ENCODE measurements at places on chromosomes 2 and 18.

- no peak for DNase-seq
Measured at GRCh38 chr2:48948400-48949125, 193.0 kb upstream of the LHCGR start.

- no peak for DNase-seq
Measured at GRCh38 chr2:234996941-234997270, 45.1 kb downstream of the SH3BP4 start.

DNA sequence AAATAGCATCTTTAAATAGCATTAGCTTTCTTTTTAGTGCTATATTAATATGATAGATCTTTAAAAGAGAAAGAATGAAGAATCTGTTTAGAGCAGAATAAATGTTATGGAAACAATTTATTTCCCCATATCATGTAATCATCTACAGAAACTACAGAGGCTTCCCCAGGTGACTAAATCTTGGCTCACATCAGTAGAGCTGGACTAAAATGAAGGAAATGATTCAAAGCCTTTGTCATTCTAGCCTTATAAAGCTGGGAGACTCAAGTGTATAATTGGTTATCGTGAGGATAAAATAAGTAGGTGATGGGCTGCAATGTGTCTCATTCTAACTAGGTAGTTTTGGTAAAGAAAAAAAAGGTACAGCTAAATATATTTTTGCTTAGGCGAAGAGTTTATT is 83.2 kb upstream of the UNC80 start:
- no peak for DNase-seq

DNA sequence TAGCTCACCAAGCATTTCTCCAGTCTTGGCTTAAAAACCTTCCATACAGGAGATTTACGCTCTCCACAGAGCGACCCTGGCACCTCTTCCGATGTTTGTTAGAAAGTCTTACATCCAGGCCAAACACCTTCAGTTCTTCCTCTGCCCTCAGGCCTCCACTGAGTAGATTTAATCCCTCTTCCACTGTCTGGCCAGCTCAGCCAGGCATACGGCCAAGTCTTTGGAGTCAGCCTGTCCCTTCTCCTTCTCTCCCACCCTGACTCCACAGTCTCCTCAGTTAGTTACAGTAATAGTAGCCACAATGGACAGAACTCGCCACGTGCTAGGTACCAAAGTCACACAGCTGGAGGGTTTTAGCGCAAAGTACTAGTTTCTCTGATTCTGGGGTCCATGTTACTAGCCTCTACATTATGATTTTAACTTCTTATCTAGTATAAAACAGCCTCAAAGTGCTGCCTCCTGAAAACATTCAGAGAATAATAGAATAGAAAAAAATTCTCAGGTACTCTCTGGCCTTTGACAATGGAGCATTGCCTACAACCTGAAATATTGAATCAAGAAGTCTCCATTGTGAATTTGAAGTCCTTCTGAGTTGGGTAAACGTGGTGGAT is 39.5 kb downstream of the THNSL2 start:
- DNase-seq: no peak

GRCh38 chr2:108583903-108584520 is 49.7 kb downstream of the LIMS1 start:
- peak; percentile 53 for DNase-seq

DNA sequence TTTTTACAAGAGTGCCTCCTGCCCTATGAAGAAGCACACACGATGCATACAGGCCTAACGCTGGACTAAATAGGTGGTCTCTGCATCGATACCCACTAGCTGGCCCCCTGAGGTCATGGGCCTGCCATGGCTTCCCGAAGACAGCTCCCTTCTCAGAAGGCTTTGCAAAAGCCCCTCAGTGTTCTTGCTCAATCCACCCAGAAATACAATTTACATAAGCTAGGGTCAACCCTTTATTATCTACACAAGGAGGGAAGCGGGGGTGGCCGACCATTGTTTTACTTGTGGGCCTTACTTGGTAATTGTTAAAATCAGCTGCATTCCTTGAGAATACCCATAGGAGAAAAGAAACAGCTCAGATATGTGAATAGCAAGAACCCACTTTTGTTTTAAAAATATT is 28.5 kb downstream of the UXS1 start:
- no peak for DNase-seq

GRCh38 chr2:136638193-136638592 is 127.2 kb upstream of the THSD7B start:
- no peak for DNase-seq

DNA sequence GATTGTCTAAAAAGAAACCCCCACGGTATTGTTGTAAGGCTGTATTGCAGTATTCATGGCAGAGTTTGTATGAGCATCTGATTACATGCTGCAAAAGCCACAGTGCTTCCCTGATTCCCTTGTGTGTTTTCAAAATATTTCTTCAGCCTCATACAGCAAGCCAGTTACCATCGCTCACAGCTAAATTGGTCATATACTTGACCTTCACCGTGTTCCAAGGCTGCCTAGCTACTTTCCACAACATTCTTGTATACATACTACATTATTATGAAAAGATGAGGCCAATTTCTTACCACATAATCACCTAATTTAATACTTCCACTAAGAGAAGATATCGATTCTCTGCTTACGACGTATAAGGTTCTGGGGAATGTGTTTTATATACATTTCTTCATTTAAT is 576.3 kb upstream of the CNTNAP5 start:
- DNase-seq: no peak

- peak; percentile 38 for DNase-seq
Measured at GRCh38 chr18:24656050-24656449, 195.6 kb downstream of the HRH4 start.

DNA sequence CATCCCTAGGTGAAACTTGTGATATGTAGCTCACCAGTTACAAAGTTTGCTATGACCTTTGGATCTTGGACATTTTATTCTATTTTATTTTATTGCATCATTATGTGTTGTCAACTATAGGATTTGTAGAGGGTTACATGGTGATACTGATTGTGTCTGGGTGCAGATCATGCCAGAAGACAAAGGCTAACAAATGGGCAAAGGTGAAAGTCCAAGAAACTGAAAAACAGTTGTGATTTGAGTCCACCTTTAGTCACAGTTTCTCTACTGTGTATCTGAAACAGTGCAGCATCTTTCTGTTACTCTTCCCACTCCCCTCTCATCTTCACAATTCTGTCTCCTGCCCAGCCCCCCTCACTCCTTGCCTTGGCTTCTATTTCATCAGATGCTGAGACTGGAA is 111.9 kb upstream of the LYPD6 start:
- no peak for DNase-seq

DNA sequence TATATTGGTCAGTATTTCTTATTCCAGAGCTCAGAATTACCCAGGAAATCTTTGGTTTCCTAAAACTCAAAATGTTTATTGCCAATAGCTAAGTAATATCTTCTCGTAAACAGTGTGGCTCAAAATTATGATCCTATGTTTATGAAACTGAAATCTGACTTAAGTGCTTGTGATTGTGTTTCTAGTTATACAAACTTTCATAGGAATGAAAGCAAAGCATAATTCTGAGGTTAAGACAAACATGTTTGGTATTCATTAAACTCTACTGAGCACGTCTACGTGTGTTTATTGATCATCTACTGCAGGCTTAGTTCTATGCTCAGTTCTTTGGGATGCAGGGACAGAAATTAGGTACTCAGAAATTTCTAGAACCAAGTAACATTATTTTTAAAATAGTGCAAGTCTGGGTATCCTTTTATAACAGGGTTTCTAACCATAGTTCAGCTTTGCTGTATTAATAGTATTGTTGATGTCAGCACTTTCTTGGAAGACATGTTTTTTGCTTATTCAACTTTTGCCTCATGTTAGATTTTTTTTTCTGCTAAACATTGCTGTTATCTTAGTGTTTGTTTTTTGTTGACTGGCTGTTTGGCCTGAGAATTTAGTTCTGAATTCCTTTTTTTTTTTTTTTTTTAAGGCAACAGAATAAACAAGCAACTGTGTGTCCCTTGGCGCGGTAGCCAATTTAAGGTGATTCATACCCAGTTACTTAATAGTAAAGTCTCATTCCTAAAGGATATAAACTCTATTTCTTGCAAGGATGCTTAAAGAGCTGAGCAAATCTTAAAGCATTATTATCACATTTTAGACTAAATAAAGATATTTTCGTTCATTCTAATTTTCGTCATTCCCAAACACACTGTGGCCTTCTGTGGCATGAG is 31.3 kb downstream of the PTPRM start:
- DNase-seq: no peak

DNA sequence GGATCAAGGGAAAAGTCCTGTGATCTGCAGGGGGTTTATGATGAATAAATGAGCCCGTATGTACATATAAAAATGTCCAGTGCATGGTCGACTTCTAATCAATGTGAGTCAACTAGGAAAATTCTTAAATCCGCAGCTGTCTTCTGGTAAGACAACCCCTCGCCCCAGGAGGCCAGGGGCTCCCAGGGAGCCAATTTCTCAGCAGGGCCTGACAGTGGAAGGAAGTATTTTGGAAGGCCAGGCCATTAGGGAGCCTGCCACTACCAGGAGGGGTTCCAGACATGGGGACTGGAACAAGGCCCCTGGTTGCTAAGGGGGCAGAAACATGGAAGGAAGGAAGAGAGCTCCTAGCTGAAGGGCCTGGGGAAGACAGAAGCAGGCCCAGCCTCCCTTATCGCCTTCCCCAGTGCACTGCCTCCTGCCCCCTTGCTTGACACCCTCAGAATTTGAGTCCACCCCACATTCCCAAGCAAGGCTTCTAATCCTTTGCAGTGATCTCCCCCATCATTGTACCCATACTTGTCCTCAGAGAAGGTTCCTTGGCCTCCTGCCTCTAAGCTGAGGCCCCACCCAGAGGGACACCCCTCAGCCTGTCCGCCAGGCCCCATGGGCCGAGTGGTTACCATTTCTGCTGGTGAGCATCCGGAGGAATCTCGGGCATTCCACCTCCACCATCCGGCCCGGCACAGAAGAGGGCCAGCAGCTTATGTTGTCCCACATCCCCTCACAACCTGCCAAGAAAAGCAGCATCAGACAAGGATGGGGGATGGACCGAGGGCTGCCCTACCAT is 45.9 kb downstream of the SCTR start:
- no peak for DNase-seq

DNA sequence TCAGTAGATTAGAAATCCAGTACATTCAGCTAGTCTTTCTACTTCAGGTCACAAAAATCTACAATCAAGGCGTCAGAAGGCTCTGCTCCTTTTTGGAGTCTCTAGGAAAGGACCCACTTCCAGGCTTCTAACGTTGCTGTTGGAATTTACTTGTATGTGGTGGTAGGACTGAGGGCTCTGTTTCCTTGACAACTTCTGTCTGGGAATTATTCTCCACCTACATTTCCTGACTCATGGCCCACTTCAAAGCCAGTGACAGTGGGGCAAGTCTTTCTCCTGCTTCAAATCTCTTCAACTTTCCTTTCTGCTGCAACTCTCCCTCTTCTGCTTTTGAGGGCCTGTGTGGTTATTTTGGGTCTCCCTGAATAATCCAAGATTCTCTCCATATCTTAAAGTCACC is 10.4 kb upstream of the TMX3 start:
- no peak for DNase-seq

DNA sequence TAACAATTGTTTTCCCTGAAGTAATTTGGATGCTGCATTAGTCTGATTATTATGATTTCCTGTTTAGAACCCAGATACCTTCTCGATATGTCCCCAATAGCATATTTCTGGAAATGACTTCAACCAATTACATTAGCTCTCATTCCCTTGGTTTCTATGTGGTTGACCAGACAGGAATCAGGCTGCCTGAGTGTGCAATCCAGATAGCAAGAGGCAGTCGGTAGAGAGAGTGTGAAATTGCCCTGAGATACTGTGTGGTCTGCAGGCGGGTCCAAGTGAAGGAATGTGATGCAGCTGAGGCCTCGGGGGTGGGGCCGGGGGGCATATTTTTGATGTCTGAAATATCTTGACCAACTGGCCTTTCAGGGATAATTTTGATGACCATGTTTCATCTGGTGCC is 143.9 kb upstream of the ITGA6 start:
- DNase-seq: no peak

GRCh38 chr2:202817771-202818170 is 53.8 kb downstream of the ICA1L start:
- no peak for DNase-seq
